Dorsolateral prefrontal cortex (tissue), 122 donors: ENCODE measurements at places on chromosomes 7 and 10.

- no peak for DNase-seq
These were observed 716.1 kb downstream of the PARD3 start for GRCh38 chr10:34098821-34099567.

DNA sequence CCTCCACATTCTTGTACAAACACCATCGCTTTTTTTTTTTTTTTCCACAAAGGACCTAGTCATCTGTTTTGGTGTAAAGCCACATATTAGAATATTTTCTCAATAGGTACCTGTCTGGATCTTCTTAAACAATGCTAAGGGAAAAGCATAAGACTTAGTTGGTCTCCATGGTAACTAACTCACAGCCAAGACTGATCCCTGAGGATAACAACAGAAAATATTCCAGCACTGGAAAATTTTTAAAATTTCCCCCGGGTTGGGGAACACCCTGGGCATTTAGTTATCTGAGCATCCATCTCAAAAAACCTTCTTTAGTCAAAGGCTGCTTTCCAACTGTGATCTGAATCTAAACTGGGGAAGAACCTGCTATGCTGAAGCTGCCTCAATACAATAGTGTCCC, 43.7 kb upstream of the CCDC6 start:
- no peak for DNase-seq

DNA sequence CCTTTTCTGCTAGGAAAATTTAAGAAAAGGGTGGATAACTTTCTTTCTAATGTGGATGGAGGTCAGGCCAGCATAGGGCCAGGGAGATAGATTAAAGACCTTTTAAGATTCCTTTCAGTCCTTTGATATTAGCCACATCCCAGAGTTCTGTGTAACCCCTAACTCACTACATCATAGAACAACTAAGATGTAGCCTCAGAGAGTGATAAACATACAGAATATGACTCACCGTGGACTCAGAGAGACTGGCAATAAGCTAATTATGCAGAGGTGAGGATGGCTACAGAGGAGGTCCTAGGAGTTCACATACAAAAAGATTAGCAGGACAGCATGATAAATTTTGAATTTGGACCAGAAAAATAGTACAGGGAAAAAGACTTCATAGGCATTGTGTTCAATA, 141.0 kb downstream of the AOAH start:
- no peak for DNase-seq

DNA sequence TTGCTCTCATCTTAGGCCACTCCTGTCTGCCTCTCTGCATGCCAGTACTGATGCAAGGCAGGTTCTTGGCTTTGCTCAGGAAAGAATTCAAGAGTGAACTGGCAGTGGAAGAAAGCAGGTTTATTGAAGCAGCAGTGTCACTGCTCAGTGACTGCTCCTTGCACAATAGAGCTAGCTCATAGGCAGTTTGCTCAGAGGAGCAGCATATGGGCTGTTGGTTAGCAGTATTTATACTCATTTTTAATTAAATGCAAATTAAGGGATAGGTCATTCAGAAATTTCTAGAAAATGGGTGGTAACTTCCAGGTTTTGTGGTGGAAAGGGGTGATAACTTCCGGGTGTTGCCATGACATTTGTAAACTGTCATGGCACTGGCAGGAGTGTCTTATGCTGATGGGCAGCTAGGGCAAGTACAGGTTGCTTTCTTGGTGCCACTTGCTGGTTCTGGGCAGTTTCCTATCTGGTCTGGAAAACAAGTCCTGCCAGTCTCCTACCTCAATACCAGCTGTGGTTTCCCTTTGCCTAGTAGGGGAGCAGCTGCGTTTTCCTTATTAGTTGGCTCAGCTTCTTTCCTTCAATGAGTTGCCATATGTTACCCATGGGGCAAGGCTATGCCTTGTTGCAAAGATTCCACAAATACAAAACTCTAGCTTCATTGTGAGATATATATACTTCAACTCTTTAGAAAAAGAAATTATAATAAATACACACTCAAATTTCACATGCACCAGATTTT, 64.8 kb upstream of the CALD1 start:
- no peak for DNase-seq

DNA sequence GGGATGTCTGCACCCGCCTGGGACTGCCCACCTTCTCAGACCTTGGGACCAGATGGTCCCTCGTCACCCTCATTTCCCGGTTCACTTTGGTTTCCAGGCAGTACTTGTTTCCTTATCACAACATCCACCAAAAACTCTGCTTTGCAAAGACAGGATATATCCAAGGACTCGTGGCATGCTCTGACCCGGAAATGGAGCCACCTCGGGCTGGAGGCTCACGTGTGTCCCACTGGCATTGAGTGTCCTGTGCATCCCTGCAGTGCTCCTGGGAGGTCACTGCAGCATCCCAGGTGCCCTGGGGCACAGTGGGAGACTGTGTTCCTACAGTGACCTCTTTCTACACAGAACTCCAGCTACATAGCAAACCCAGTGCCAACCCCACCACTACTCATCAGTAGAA, 611.9 kb upstream of the FOXK1 start:
- no peak for DNase-seq

DNA sequence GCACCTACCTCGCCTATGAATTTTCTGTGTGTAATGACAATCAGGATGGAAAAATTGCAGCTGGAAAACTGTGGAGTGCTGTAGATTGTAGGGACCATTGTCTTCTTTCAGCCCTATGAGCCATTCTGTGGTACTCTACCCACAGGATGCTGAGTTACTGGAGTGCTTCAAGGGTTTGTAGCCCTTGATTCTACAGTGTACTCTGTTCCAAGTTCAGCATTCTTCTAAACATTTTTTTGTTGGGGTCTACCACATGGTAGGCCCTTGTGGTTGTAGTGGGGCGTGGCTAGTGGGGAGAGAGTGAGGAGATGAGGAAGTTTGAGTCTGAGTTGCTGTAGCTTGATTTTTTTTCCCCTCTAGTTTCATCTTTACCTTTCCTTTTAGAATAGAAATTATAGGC, 33.5 kb downstream of the REEP3 start:
- no peak for DNase-seq

GRCh38 chr10:95691281-95691680, 2.4 kb downstream of the TCTN3 start:
- DNase-seq: no peak

GRCh38 chr7:69942573-69942972, 344.3 kb downstream of the AUTS2 start:
- DNase-seq: no peak

DNA sequence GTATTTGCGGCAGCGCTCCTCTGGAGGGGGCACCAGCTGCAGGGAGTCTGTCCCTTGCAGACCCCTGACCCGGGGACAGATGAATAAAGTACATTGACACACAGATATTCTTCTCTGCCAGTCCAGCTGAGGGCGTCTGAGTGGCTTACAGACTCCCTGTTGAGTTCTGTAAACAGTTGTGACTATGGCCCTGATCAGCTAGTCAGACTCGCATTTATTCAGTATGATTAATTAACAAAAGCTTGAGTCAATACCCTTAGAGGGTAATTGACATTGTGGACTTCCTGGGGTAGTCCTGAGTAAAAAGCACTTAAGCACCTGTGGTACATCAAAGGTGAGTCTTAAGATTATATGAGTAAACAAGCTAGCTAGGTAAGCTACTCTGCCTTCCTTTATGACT, 21.0 kb downstream of the ANKRD30A start:
- DNase-seq: no peak

DNA sequence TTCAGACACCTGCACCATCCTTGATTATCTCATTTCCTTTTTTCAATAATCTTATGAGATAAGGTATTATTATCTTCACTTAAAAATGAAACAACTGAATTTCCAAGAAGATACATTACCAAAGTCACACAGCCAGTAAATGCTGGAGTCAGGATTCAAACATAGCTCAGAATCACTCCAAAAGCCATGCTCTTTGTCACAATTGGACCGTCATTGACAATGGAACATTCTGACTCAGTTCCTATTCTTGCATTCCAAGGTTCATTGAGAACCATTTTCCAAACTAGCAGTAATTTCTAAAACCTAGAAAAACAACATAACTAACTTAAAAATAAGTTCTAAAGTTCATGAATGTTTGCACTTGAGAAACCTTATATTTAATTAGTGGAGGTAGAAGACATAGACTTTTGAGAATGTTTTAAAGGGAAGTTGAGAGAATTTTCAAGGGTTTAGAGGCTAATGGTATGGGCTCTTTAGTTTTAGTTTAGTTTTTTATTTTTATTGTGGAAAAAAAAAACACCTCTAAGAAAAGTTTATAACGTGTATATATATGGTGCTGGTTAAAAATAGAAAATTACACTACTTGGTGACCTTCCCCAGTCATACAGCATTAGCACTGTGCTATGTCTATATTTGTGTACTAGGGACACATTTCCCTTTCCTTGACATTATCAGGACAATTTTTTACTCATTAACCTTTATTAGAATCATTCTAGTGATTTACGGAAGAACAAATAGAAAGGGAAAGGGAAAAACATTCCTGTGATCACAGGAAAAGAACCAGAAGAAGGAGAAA, 30.9 kb downstream of the LGI1 start:
- DNase-seq: no peak

GRCh38 chr10:133467286-133467911, 13.7 kb downstream of the SCART1 start:
- no peak for DNase-seq

DNA sequence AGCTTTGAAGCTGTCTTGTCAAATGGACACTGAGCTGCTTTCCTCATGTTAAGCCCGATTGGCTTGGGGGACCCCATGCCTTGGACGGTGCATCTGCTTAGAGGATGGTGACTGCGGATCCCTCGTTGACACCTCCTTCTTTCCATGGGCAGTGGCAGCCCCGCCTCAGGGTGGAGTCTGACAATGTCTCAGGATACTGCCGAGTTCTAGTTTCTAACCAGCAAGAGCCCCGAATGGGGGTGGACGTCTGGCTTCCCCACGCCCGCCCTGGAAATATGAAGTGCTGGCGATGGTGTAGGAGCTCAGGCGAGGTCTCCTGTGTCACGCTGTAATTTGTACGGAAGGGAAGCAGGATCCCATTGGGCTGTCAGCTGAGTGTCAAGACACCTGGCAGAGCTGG, 106.2 kb upstream of the CTBP2 start:
- DNase-seq: no peak
